ENCODE measurements at places on chromosomes 12 and 14.

DNA sequence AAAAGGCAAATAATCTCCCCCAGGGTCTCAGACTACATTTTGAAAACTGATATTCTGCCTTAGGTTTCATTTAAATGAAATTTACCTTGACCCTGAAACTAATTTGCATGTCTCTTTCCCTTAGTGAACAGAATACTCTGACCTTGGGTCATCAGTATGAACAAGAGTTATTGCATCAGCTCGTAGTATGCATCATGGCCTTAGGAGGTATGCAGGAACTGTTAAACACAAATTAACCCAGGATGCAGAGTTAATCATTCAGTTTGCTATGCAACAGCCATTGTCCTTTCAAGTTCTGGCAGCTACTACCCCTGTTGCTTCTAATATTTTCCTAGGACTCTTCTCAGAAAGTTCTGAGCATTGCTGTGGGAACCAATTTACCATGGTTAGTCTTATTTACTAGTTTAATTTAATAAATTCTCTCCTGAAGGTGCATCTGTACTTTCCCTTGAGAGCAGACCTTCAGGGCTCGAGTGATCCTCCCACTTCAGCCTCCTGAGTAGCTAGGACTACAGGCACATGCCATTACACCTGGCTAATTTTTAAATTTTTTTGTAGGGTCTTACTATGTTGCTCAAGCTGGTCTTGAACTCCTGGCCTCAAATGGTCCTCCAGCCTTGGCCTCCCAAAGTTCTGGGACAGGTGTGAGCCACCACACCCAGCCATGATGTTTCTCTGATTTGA lies 126.7 kb downstream of the TTC6 start:
- DNase-seq = no peak

- no peak for DNase-seq
These were observed 234.4 kb downstream of the CACNA1C start for GRCh38 chr12:2287151-2287550.

DNA sequence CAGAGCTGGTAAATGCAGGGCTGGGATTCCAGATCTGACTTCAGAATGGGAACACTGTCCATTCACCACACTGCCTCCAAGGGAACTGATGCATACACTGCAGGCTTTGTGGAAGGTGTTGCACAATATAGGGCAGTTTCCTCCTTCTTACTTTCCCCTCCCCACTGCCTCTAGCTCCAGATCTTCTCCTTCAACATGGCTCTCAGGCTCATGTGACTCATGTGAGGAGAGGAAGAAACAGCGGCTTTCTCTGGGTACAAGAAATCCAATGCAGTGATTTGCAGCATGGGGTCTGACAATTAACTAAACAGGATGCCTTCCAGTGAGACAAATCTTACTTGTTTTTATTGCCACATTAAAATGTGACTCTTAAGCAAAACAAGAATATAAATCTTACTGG lies 447.6 kb upstream of the CCDC196 start:
- DNase-seq = peak; percentile 32

DNA sequence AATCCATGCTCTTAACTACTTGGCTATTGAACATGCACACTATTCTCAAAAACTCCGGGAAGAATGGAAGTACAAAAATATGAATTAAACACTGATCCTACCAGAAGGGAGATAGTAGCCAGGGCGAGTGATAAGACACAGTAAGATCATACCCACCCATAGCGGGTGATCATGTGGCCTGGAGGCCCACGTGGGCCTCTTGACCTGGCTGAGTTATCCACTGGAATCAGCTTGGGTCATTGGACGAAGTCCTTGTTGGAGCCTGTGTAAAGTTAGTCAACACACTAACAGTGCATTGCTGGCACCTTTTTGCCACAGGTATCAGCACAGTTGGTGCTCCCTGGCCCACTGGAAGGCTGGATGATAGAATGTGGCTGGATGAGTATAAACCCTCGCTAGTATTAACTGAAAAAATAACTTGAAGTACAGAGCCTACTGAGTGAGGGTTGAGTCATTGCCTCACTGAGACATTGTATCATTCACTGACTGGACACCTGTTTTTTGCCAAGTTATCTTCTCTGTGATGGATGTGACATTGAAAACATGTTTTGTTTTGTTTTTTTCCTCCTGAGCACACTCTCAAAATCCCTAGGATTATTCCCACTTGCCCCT lies 149.2 kb upstream of the FUT8 start:
- no peak for DNase-seq

DNA sequence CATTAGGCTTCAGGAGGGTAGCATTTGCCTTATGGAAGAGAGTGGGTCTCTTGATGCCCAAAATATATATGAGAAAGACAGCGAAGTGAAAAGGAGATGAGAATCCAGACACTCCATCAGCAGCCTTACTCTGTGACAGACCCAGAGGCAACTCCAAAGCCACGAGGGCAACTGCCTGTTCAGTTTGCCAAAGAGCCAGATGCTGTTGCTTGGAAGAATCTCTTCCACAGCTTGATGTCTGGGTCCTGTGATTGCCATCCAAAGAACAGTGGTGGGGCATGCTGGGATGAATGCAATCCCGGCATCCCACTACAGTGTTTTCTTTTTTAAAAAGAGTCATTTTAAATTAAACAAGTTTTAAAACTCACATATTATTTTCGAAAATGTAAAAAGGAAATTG lies 10.9 kb upstream of the OTX2 start:
- no peak for DNase-seq
